ENCODE measurements at places on chromosomes 4 and X. TPM values are rescaled to one million over a fixed set of nuclear protein-coding genes. Genes with fewer than 3 reads are reported as not detected.

Gene REELD1
- total RNA-seq: not detected

Gene RNF4
- 45.0 TPM for total RNA-seq

Gene LRIT3
- 0.36 TPM for total RNA-seq

Gene SLC34A2
- 0.54 TPM for total RNA-seq

Gene LETM1
- total RNA-seq: 46.5 TPM

Gene GLOD5
- not detected for total RNA-seq

Gene CT47B1
- total RNA-seq: not detected

Gene SH3TC1
- total RNA-seq: 5.6 TPM

Gene CLDN22
- not detected for total RNA-seq

Gene FAM9A
- not detected for total RNA-seq

All from cerebellum (tissue), 4 donors.